Muscle of arm (tissue), 14 donors: ENCODE measurements at places on chromosomes 5 and 9.

- no peak for DNase-seq
These were observed 32.1 kb upstream of the ALDOB start for GRCh38 chr9:101467690-101468089.

- DNase-seq, result no peak
These were observed 1.4 kb upstream of the CAMSAP1 start for GRCh38 chr9:135908754-135909204.

- no peak for DNase-seq
These were observed 1.7 kb downstream of the MSX2 start for GRCh38 chr5:174725991-174726601.

- DNase-seq, result no peak
These were observed 54.0 kb downstream of the ALG2 start for GRCh38 chr9:99167694-99168093.

DNA sequence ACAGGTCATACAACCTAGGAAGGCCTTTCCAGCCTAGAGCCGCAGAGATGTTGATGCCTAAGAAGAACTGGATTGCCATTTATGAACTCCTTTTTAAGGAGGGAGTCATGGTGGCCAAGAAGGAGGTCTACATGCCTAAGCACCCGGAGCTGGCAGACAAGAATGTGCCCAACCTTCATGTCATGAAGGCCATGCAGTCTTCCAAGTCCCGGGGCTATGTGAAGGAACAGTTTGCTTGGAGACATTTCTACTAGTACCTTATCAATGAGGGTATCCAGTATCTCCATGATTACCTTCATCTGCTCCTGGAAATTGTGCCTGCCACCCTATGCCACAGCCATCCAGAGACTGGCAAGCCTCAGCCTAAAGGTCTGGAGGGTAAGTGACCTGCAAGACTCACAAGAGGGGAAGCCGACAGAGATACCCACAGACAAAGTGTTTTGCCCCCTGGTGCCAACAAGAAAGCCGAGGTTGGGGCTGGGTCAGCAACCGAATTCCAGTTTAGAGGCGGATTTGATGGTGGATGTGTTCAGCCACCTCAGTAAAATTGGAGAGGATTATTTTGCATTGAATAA, 11.2 kb upstream of the CDKN2AIPNL start:
- no peak for DNase-seq

DNA sequence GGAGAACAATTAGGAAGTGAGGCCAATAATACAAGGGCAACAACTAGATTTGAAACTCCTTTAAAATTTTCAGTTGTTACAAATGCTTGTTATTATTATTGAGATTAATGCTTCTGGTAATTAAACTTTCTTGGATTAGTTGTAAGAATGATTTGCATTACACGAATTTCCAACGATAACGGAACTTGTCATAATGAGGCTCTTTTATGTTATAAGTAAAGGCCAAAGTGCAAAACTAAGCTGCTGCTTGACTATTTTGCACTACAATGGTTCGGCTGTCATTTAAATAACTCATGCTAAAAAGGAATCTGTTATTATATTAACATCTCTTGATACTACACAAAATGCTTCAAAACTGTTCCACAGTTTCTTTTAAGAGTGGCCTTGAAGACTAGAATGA, 1007.1 kb downstream of the PTPRD start:
- no peak for DNase-seq
